ENCODE measurements at places on chromosomes 7 and 10.

- DNase-seq = no peak
Observed at GRCh38 chr10:78366663-78367411, 333.2 kb downstream of the RPS24 start.

GRCh38 chr7:47508389-47509380 is 73.2 kb downstream of the TNS3 start:
- DNase-seq = no peak

DNA sequence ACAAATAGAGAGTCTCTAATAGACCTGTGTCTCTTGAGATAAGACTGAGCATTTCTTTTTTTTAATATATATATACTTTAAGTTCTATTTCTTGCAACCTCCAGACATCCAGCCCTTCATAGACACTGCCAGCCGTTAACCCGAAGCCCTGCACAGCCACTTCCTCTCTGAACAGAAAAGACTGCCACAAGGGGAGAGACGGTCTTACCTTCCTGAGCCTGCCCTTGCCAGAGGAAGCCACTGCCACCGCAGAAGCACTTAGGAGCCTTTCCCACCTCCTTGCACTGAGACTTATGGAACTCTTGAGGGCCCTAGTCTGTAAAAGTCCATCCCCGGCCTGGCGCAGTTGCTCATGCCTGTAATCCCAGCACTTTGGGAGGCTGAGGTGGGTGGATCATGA is 31.8 kb upstream of the PRSS1 start:
- no peak for DNase-seq

GRCh38 chr7:69448071-69448470 is 150.2 kb upstream of the AUTS2 start:
- DNase-seq = no peak

DNA sequence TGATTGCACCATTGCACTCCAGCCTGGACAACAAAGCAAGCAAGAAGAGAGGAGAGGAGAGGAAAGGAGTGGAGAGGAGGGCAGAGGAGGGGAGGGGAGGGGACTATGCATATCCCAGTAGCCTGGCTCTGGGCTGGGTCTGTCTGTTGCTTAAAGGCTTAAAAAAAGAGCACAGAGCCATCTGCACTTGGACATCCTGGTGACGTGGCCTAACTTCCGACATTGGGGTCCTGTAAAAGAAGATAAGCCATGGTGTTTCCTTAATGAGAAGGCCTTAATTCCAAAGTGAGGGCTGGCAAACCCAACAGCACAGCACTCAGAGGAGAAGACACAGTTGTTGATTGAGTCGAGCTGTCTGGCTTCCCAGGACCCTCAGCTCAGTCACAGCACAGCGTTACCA is 352.6 kb downstream of the PAXIP1 start:
- DNase-seq = no peak

DNA sequence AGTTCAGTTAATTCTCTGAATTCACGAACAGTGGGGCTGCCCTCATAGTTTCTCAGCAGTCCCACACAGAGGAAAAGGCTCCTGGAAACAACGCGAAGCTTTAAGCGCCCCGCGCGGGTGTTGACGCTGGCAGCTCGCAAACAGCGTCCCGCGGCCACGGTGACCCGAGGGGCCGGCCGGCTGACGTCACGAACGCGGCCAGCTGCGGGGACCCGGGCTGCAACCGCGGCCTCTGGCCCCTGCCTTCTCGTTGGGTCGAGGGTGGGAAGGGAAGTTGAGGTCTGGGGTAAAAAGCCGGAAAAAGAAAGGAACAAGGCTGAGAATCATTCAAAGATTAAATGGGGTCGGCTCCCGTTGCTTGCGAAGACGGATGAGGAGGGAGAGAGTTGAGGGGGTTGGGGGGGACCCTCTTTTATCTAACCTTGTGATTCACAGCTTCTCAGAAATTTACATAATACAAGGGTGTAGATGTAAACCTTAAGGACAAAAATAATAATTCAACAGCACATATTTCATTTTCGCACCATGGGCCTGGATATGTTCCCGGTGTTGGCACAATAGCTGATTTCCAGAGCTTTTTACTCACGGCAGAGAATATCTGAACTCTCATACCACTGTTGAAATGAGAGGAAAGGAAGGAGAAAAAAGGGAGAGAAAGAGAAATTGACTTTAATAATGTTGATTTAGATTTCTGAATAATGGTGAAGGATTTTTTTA is 7.3 kb upstream of the FEZF1 start:
- DNase-seq = no peak

DNA sequence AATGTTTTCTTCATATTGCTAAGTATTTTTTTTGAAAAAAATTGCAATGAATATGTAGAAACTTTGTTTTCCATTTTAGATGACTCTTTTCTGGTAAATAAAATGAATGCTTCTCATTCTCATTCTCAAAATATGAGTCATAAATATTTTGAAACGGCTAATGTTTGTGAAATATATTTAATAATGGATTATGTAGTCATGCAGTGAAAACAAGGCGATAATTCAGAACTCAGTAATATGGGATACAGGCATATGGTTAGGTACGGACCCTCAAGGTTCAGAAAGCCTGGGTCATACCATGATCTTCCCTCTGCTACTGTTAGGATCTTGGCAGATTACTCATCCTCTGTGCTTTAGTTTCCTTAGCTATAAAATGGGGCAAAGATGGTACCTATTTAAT is 46.2 kb upstream of the SLC39A12 start:
- no peak for DNase-seq

DNA sequence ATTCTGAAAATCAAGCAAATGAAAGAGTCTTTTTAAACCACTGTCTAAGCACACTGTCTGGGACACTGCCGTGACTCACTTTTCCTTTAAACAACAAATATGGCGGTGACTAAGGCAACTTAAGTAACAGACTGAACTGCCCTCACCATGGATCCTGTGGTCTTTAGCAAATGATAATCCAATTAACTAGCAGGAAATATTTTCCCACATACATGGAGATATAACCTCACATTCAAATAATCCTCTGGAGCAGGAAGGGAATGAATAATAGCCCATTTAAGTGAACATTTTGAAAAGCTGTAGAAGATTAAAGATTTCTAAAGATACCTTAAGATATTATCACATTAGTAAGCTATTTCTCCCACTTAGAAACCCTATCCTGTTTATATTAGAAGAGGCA is 40.3 kb upstream of the LRRC17 start:
- peak; percentile 4 for DNase-seq

DNA sequence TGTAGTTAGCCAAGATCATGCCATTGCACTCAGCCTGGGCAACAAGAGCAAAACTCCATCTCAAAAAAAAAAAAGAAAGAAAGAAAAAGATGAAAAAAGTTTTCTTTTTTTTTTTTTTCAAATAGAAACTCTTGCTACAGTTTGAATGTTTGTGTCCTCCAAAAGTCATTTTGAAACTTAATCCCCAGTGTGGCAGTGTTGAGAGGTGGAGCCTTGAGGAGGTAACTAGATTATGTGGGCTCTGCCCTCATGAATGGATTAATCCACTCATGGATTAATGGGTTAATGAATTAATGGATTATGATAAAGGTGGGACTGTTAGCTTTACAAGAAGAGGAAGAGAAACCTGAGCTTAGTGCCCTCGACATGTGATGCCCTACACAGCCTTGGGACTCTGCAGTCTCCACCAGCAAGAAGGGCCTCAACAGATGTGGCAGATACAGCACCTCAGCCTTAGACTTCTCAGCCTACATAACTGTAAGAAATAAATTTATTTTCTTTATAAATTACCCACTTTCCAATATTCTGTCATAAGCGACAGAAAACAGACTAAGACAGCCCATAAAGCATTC is 25.1 kb downstream of the CPEB3 start:
- DNase-seq = peak; percentile 89

DNA sequence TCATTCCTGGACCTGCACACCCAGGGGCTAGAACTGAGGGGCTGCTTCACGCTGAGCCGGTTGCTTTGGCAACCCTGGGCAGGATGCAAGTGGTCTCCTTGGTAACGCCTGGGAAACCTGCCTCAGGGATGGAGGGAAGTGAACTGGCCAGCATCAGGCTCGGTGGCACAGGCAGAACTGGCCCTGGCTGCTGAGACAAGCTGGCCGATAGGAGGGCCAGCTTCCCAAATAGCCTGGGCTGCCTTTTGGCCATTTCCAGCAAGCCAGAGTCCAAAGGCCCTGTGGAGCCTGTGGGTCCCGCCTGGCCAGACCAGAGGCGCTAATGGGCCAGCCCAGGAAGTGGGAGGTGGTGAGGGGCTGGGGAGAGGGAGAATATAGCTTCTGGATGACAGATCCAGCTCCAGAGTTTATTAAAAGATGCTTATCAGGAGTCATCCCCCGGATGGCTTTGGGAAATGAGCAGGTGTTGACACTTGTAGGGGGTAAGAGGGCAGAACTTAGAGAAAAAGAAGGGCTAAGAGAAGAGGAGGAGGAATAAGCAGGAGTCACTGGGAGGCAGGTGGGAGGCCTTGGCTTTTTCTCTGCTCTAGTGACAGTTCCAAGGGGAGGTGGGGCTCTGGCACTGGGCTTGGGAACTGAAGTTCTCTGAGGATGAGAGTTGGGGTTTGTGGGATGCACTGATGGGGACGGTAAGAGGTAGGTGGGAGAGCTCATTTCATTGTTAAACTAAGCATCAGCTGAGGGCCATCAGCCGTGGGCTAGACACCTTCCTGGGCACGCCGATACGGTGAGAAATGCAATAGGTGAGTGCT is 9.6 kb downstream of the NEURL1 start:
- peak; percentile 46 for DNase-seq

- no peak for DNase-seq
Observed at GRCh38 chr7:7251742-7252141, 69.4 kb downstream of the C1GALT1 start.

GRCh38 chr7:20532890-20533289 is 82.6 kb upstream of the ABCB5 start:
- peak; percentile 16 for DNase-seq

- no peak for DNase-seq
Observed at GRCh38 chr7:90271753-90272152, 26.8 kb downstream of the CFAP69 start.

DNA sequence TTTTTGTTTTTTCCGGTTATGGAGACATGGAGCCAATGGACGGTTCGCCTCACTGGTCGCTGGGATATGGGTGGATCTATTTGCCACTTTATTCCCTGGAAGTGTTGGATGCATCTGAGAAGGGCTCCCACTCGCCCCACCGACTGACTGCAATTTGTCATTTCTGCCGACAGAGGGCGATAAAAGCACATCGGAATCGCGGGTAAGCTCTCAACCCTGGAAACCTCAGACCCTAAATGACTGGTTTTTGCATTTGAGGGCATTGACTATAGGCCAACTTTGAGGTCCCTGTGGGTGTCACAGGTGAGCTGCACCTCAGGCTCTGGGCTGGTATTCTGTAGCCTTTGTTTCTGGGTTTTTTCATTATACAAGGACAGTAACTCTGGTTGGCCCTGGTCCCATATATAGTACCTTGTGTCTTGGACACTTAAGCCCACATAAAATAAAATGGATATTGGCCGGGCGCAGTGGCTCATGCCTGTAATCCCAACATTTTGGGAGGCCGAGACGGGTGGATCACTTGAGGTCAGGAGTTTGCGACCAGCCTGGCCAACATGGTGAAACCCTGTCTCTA is 11.9 kb upstream of the OPALIN start:
- DNase-seq = peak; percentile 54

DNA sequence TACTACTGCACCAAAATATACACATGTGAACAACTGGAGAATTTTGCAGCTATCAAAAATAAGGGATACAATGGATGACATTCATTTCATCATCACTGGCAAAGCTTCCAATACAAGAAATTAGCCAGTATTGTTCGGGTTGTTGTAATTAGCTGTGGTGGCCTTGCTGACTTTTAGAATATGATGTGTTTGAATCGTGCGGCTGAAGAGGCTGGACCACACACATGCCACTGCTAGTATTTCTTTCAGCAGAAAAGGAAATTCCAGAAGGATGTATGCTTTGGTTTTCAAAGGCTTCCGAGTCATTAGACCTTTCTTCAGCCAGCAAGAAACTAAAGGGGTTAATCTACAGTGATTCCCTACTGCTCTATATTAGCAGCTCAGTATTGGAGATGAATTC is 16.6 kb downstream of the RPP38 start:
- DNase-seq = no peak

- DNase-seq = peak; percentile 83
Observed at GRCh38 chr7:45089341-45089891, 647 bp upstream of the NACAD start.

- DNase-seq = peak; percentile 70
Observed at GRCh38 chr10:101061624-101062231, at the start of gene KAZALD1. Gene KAZALD1 (plus strand): TSS chr10:101061989. CDS start chr10:101062593, 604 bp downstream.

DNA sequence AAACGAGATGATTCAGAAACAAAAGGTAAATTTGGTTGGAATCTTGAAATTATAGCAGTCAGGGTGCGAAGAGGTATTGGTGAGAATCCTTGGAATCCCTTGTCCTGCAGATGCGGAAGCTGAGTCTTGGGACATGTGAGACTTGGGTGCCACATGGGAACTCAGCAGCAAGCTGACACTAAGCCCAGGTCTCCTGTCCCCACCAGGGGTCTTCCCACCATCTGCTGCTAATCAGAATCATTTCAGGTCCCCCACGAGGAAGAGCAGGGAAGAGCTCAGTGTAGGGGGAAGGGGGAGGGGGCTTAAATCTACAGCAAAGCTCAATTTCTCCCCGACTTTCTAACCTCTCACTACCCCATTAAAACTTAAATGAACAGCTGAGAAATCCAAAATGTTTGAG is 126.1 kb upstream of the BMPER start:
- peak; percentile 10 for DNase-seq

- no peak for DNase-seq
Observed at GRCh38 chr10:58994226-58995057, 182.0 kb upstream of the PHYHIPL start.

DNA sequence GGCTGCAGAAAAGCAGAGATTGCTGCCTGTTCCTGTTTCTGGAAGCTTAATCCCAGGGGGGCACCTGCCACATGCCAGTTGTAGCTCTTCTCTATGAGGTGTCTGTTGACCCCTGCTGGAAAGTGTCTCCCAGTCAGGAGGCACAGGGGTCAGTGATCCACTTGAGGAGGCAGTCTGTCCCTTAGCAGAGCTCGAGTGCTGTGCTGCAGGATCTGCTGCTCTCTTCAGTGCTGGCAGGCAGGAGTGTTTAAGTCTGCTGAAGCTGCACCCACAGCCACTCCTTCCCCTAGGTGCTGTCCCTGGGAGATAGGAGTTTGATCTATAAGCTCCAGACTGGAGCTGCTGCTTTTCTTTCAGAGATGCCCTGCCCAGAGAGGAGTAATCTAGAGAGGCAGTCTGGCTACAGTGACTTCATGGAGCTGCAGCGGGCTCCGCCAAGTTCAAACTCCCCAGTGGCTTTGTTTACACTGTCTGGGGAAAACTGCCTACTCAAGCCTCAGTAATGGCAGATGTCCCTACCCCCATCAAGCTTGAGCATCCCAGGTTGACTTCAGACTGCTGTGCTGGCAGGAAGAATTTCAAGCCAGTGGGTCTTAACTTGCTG is 57.6 kb upstream of the CROT start:
- no peak for DNase-seq

- no peak for DNase-seq
Observed at GRCh38 chr10:77800320-77800719, 126.2 kb downstream of the DLG5 start.
